ENCODE measurements at places on chromosomes 12 and 14. TPM values are rescaled to one million over a fixed set of nuclear protein-coding genes. Genes with fewer than 3 reads are reported as not detected.

- no peak for DNase-seq
These were observed 96.2 kb downstream of the SEC23A start for GRCh38 chr14:39006721-39007410.

GRCh38 chr12:495466-495865 lies 35.7 kb downstream of the B4GALNT3 start:
- DNase-seq: no peak

The ATF7 gene
- total RNA-seq: 68.4 TPM

DNA sequence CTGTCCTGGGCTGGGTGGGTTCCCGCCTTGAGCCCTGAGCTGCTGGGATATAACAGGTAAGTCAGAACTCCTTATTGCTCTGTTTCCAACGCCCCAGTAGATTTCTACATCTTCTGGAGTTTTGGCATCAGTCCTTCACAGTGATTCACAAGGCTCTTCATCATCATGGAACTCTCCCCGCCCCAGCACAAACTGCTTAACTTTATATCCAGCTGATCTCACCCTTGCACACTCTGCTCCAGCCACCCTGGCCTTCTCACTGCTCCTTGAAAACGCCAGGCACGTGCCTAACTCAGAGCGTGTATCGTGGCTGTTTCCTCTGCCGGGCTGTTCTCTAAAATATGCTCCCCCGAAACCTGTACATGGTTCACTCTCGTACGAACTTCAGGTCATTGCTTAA lies 264.9 kb downstream of the NOVA1 start:
- DNase-seq: no peak

DNA sequence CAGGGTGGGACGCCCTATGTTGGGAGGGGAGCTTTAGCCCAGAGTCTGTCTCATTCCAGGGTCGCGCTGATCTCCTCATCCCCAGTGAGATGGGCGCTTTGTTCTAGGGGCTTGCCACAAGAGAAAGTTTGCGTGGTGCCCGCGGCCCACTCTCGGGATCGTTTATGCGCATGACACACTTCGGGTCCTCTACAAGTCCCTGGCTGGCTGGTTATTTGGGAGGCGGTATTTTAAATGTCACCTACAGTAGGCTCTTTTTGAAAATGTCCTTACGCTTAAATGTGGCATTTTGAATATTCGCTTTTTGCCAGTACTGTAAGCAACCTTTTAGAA lies 541 bp downstream of the GOLT1B start:
- peak; percentile 52 for DNase-seq

The GDF3 gene
- total RNA-seq: 0.84 TPM

DNA sequence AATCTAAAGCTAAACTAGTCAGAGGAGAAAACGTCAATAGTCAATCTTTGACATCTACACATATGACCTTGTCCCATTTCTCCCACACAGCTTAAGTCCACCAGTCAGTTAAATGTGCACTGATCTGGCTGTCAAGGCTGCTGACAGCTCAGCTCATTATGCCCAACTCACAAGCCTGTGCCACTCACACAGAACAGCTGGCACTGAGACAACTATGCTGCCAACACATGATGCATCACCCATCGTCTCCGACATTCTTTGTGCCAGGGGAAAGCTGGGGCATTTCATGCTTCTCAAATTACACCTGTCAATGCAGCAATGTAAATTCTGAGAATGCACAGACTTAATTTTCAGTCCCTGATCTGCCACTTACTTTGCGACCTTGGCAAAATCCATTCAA lies 25.3 kb downstream of the GNS start:
- DNase-seq: peak; percentile 83

The OTOGL gene
- 0.62 TPM for total RNA-seq

DNA sequence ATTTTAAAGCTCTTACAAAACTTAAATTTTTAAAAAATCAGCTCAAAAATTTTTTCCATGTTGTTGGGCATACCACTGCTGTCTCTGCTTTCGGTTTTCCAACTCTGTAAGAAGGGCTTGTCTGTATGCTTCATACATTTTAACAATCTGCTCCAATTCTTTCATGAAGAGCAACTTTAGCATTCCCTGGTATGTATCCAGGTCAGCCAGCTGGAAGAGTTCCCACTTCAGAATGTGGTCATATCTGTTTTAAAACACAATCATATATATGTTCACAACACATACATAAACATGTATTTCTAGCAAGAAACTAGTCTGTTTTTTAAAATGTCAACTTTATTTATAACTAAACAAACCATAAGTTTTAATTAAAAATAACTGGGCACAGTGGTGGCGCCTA lies 33.0 kb downstream of the SAV1 start:
- no peak for DNase-seq

The YAF2 gene
- 53.2 TPM for total RNA-seq

- no peak for DNase-seq
These were observed 50.2 kb downstream of the RIN3 start for GRCh38 chr14:92563765-92564285.

DNA sequence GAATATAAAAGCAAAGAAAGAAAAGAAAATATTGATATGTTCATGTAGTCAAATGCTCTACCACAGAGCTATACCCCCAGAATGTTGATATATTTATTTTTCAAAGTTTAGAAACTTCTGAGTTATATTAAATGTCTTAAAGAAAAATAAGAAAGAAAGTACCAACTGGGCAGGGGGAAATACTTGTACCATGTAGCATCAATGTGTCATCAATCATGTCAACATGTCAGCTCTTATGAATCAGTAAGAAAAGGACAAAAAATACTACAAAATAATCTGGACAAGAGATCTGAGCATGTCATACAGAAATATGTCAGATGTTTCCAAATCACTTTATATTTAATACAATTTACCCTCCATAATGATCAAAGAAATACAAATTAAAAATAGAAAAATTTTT lies 595.1 kb upstream of the ATP2B1 start:
- no peak for DNase-seq

GRCh38 chr12:106974511-106974910 lies 12.4 kb downstream of the MTERF2 start:
- no peak for DNase-seq

The KRT86 gene
- 0.39 TPM for total RNA-seq

- DNase-seq: no peak
These were observed 4.9 kb downstream of the PTGDR start for GRCh38 chr14:52272375-52272774.

The ATP23 gene
- total RNA-seq: 3.9 TPM

The SRRM4 gene
- total RNA-seq: 0.27 TPM

DNA sequence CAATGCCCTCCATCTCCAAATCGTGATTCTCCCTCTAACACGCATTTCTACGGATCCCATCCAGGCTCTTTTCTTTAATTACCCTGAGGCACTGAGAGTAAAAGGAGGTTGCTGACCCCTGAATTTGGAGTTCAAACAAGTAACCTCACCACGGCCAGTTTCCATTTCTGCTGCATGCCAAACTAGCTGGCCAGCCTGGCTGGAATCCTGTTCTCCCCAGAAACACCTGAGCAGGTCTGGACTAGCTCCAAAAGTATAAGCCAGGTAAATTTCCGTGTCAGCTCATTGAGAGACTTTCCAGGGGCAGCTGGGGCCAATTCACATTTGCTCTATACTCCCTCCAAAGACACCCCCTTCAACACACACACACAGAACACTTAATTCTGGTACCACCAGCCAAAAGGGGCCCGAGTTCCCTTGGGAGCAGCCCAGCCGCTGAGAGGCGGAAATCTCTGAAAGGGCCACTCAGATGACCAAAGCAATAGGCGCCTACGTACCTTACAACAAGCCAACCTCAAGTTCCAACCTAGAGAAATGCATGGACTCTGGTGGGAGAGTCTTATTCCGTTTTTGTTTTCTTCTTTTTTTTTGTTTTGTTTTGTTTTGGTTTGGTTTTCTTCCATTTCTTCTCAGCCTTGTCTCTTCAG lies 131.4 kb downstream of the NDUFA12 start:
- DNase-seq: no peak

DNA sequence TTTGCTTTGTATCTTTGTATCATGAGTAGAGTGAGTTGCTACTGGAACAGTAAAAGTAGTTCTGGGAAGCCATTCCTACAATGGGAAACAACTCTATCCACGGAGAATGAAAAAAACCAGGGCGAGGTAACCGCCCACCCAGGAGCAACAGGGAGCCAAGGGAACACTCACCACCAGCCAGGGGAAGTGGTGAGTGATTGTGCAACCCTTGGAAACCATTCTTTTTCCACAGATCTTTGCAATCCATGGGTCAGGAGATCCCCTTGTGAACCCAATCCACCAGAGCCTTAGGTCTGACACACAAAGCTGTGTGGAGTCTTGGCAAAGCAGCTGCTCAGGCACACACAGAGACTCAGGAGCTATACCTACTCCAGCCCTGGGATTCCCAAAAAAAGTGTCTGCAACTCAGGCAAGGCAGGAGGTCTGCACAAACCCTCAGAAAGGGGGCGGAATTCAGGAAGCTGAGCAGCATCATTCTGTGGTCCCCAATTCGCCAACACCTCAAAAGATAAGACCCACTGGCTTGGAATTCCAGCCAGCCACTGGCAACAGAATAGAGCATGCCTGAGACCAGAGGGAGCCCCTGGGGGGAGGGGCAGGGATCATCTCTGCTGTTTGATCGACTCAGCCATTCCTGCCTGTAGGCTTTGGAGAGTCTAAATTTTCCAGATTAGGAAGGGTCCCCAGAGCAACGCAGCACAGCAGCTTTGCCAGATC lies 52.1 kb upstream of the PPFIA2 start:
- no peak for DNase-seq

DNA sequence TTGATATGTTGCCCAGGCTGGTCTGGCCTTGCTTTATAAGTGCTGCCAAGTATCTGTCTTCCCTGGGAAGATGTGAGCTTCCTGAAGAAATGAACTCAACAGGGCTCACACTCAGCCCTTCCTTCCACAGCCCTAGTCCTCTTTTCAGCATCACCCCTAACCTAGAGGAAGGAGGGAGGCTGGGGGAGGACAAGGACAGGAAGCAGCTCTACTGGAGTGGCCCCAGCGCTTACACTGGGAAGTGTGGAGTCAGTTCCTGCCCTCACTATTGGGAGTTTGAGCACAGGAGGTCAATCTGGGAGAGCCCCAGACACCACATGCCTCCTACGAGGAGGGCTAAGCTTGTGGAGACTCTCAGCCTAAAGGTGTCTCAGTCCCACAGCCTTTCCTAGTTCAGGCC lies 16.8 kb downstream of the GALNT6 start:
- no peak for DNase-seq

DNA sequence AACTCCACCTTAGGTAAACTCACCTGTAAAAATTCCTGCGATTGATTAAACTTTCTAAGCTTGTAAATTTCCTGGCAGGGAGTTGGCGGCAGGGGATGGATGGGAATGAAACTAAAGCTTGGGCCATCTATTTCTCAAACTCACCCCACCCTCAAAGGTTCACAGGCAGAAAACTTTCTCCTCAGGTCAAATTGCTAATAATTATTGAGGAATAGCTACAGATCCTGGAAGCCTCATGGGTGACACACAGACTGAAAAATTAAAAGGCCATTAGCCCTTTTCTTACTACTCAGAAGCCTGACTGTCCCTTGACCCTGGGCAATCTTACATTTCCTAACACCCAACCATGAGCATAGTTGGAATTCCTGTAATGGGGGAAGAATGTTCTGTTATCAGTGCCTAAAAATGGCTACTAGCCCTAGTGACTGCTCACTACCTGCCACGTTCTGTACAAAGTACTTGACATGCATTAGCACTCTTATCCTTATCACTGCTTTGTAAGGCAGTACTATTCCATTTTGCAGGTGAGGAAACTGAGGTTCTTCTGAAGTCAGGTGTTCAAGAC lies 12.4 kb upstream of the SYNDIG1L start:
- DNase-seq: no peak

The DICER1 gene
- 60.9 TPM for total RNA-seq

The IFT43 gene
- 44.3 TPM for total RNA-seq

GRCh38 chr12:127231371-127231770 lies 1035.6 kb upstream of the TMEM132C start:
- DNase-seq: no peak

- DNase-seq: peak; percentile 56
These were observed 8.0 kb downstream of the SCNN1A start for GRCh38 chr12:6367065-6367968.

DNA sequence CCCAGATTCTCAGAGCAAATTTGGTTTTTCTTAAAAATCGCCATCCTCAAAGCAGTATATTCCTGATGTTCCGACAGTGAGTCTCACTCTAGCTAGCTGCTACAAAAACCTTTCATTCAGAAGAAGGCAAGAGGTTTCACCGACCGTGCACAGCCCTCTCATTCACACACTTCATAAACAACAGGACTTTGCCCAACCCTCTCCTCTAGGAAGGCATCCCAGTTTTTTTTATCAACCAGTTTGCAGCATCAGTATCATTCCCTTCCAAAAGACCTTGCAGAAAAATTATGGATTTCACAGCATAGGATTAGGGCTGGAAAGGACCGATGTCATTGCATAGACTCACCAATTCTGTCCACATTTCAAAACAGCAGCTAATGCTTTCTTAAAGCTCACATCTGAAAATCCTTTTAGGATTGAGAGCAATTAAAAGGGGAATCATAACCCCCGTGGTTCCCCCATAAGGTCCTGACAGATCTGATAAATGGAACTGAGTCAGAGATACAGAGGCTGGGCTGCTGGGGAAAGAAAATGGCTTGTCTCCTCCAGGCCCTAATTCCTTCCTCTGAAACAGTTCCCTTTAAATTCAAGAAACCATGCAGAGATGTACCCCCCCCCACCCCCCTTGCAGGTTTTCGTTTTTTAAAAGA lies 597 bp downstream of the SVOP start:
- no peak for DNase-seq

DNA sequence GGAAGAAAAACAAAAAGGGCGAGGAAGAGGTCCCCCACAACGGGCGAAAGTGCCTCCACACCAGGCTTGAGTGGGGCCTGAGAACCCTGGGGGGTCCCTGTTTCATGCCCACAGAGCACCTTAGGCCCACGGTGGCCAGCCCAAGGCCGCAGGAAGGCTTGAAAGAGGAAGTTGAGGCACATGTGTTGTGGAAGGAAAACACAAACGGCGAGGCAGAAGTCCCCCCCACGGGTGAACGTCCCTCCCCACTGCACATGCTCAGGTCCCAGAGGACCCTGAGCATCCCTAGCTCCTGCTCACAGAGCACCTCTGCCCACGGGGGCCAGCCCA lies 371.5 kb downstream of the ALG10 start:
- peak; percentile 19 for DNase-seq

DNA sequence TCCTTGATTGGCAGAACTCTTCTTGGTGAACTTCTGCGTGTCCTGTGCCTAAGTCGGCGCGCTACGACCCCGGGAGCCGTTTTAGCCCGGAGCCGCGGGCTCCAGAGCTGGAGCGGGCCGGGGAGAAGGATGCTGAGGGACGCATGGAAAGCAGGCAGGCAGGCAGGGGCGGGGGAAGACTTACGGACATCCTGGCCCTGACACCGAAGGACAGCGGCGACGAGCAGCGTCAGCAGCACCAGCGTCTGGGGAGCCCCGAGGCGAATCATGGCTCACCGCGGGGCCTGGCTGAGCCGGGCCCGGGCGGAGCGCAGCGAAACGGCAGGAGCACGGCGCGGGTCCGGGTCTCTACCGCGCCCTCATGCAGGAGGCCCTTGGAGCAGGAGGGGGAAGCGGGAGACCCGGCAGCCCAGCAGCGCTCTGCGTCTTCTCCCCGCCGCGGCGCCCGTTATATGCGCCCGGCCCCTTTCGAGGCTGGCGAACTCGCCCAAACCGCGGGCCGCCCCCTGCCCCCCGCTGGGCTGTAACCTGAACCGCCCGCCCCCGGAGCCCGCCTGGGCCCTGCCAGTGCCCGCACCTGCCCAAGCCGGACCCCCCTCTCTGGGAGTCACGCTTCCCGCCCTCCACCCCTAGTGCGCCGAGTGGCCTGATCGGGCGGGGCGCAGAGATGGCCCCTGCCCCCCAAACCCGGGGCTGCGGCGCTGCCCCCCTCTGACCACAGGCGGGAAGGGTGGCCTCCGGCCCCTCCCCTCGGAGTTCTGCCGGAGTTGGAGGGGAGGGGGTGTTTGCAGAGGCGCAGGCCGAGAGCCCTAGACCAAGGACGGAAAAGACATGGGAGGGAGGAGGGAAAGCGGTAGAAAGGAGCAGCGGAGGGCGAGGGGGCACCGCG lies at the start of gene COL2A1:
COL2A1 (minus strand) TSS at position 424 of the 889 bp plus-strand sequence; CDS start at position 269, 155 bp downstream.
- DNase-seq: no peak
